ACHN (cell line): ENCODE measurements at places on chromosomes 12 and 14.

DNA sequence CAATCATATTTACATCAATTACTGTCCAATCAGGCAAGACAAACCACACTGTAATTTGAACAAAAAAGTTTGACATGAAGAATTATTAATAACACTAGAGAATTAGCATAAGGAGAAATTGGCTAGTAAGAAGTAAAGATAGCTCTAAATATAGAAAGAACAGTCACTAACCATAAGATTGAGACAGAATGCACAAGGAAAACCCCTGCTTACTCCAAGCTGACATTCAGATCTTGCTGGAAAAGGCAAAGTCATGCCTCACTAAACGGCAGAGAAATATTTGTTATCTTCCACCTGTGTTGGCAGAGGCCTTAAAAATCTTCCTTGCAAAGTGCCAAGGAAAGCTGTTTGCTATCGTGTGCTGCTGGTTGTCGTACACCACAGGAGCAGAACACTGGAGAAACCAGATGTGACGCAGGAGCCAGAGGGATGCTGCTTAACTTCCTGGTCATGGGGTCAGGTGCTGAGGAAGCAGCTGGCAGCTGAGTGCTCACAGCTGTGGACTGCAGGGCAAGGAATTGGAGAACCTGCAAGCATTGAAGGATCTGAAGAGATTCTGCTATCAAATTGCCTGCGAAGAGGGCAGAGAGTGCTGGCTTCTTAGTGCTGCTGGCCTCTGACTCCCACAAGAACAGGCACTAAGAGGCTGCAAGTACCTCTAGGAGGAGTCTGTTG is 1323.3 kb downstream of the LRFN5 start:
- no peak for DNase-seq

DNA sequence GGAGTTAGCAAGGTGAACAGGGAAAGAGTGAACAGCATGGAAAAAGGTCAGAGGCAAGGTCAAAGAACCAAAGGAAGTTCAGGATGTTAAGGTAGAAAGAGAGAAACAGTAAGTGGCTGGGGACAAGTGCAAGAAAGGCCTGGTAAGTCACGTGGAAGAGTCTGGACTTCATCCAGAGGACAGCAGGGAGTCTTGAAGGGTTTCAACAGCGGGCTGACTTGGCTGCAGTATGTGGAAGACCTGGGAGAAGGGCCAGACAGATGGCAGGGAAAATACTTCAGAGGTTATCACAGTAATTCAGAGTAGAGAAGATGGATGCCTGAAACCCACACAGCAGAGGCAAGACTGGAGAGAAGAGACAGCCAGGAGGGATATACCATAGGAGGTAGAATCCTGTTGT is 34.0 kb downstream of the CIT start:
- DNase-seq: no peak

DNA sequence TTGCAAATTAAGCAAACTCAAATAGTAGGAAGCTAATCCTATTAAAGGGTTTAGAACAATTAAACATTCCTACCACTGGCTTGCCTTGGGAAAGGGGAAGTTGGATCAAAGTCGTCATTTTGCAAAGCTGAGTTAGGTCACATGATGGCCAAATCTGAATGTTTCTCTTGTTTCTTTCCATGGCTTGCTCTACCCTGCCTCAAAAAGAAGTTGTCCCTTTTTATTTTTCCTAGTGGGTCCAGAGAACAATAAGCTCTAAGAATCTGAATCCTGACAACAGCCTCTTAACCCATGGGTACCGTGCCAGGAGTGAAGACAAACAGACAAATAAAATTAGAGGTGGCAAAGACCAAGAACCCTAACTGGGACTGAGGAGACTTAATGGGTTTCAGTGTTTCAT is 26.2 kb upstream of the NPFF start:
- DNase-seq: no peak

DNA sequence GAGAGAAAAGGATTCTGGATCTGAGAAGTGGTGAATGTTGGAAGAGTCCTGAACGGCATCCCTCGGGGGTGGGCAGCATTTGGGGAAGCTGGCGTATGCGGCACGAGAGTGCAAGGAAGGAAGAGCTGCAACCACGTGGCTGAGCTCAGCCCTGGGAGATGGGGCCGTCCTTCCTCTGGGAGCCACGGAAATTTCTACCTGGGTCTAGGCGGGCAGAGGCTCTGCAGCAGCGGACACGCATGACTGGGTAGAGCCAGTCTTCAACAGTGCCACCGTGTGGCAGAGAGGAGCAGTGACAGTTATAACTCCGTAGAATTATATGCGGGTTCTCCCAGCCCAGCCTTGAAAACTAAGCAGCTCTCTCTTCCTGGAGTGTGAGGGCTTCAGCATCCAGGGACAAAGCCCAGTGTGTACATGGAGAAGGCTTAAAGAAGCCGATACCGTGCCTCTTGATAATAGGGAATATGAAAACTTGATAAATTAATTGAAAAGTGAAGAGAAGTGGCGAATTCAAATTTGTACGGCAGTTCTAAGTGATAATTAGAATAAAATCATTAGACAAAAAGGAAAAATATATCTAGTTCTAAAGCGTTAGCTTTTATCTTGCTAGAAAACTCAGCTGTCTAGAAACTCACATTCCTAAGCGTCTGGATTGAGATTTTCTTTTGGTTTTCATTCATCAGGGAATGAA is 82.9 kb upstream of the STXBP6 start:
- peak; percentile 42 for DNase-seq

GRCh38 chr12:45729233-45730083 is at the start of gene ARID2:
TSS of gene ARID2 (plus strand) at chr12:45729706. CDS start at chr12:45729837, 131 bp downstream.
- peak; percentile 78 for DNase-seq

DNA sequence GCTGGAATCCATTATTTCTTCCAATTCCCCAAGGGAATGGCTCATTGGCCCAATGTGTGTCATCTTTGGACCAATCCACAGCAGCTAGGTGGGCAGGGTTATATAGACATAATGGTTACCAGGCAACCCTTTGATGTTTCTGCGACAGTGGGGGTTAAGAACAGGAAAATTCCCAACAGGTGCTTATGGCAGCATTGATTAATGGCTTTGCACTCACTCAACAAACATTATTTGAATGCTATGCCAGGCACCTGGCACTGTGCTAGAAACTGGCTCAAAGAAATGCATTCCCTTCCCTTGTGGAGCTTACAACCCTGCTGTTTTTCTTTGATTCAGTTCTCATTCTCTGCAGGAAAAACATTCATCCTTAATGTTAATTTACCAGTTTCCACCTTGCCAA is 1221.0 kb downstream of the AACS start:
- DNase-seq: no peak

GRCh38 chr14:54652605-54653052 is 85.7 kb downstream of the SAMD4A start:
- peak; percentile 38 for DNase-seq

DNA sequence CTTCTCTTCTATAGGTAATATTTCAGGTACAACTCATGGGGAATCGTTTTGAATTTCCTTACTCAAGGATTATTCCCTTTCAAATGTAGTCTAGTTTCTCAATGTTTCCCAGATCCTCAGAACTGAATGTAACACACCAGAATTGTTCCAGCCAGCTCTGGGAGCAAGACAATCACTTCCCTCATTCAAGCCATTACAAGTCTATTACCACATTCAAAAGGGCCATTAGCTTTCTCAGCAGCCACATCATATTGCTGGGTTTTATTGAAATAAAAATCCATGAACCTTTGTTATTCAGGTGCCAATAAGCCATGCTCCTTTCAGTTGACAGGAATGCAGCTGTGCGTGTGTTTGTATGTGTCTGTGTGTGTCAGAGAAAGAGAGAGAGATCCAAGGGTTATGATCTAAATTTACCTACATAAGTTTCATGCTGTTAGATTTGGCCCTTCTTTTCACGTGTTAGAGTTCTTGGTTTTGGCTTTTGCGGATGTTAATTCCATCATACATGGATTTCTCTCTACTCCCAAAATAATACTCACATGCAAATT is 357.7 kb downstream of the BCAT1 start:
- no peak for DNase-seq

- no peak for DNase-seq
Measured at GRCh38 chr12:93130366-93131054, 201.4 kb upstream of the EEA1 start.

DNA sequence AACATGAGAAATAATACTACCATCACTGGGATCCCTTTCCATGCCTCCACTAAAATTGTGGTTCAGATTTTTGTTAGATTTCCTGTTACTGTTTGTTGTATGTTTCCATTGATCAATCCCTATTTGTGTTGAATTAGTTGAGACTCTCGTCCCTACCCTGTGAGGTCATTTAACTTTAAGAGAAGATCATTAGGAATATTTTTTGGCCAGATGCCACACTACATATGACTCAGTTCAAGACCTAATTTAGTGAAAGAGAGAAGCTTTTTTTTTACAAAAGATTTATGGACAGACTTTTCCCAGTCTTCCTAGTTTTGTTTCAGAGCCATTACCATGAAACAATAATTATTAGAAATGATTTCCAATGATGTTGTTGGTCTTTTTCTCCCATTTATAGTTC is 35.5 kb downstream of the CPSF6 start:
- no peak for DNase-seq

GRCh38 chr12:2970744-2971143 is 11.5 kb downstream of the TEAD4 start:
- no peak for DNase-seq

- no peak for DNase-seq
Measured at GRCh38 chr12:114680604-114681069, 3.3 kb downstream of the TBX3 start.

- peak; percentile 55 for DNase-seq
Measured at GRCh38 chr14:93160353-93160801, 24.3 kb downstream of the MOAP1 start.

GRCh38 chr12:6360578-6361490 is 14.5 kb downstream of the SCNN1A start:
- DNase-seq: no peak
